ENCODE measurements at places on chromosomes 7 and 10. TPM values are rescaled to one million over a fixed set of nuclear protein-coding genes. Genes with fewer than 3 reads are reported as not detected.

GRCh38 chr10:36163827-36164226 lies 521.7 kb upstream of the FZD8 start:
- no peak for DNase-seq
- H3K27ac ChIP-seq = no peak overlapping the region
- no peaks in the 10 kb centered on the region for H3K27me3 ChIP-seq
- H3K4me1 ChIP-seq = no peaks in the 10 kb centered on the region
- no peaks in the 10 kb centered on the region for H3K36me3 ChIP-seq

GRCh38 chr10:30188101-30188500 lies 128.7 kb upstream of the JCAD start:
- H3K27ac ChIP-seq = peak overlapping the region; percentile 84
- no peak overlapping the region for H3K4me3 ChIP-seq
- H3K36me3 ChIP-seq = no peaks in the 10 kb centered on the region
- peaks cover 16% of the 10 kb centered on the region for H3K4me1 ChIP-seq
- DNase-seq = no peak
- H3K27me3 ChIP-seq = no peaks in the 10 kb centered on the region

GRCh38 chr7:157442993-157443831 lies 106.4 kb downstream of the DNAJB6 start:
- DNase-seq = peak; percentile 8
- H3K4me1 ChIP-seq = no peaks in the 10 kb centered on the region
- H3K36me3 ChIP-seq = no peaks in the 10 kb centered on the region

DNA sequence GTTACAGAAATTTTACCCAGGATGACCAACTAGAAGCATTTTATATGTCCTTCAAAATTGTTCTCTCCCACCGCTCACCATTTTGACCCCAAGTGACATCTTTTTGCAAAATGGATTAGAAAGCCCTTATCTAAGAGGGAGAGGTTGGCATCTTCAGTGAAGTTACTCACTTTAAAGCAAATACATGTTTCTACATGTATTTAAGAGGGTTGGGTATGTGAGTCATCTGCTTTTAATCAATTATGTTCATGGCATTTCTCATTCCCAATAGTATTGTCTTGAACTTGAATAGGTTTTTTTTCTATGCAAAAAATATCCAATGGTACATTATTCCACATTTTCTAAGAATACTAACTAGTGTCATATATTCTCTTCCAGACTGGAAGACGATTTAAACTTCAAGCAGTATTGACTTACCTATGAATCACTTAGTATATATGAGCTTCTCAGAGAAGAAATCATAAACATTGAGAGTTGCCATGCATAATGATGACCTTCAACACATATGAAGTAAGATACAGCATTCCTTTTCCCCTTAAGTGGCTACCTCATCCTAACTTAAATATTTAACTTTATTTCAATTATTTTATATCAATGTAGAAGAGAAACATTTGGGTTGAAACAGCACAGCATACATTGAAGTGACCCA lies 132.8 kb downstream of the POLR1F start:
- H3K27me3 ChIP-seq = no peaks in the 10 kb centered on the region
- no peak overlapping the region for H3K4me3 ChIP-seq
- DNase-seq = no peak
- H3K36me3 ChIP-seq = no peaks in the 10 kb centered on the region
- H3K4me1 ChIP-seq = no peaks in the 10 kb centered on the region

EGR2 gene
- total RNA-seq = 9.3 TPM
